ENCODE measurements at places on chromosomes 2 and 18.
A peak's percentile ranks its signal among the peaks of the same experiment; 100 is the strongest.

- DNase-seq: no peak
Observed at GRCh38 chr2:221568299-221568698, 3.8 kb downstream of the EPHA4 start.

DNA sequence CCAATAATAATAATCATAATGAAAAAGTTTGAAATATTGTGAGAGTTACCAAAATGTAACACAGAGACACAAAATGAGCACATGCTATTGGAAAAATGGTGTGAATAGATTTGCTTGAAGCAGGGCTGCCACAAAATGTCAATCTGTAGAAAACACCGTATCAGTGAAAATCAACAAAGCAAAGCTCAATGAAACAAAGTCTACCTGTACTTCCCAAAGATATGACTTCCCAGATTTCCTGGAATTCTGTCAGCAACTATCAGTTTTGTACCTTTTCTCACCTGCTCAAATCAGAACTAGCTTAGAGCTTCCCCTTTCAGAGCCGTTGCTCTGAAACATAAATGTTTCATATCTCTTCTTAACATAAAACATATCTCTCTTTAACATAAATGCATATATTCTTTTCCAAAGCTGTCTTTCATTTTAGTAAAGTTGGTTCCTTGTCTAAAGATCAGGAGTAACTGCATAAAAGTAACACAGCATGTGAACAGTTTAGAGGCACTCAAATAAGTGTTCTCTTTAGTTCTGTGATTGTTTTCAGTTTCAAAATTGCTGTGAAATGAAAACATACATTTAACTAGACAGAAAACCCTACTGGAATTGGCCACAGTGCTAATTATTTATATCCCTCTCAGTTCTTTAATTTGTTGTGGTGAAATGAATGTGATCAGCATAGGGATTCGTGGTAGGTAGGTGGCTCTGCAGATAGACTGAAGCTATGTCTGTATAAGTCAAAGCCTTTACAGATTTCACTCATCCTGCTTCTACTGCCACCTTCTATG, 262.5 kb downstream of the KCNJ3 start:
- DNase-seq: no peak

DNA sequence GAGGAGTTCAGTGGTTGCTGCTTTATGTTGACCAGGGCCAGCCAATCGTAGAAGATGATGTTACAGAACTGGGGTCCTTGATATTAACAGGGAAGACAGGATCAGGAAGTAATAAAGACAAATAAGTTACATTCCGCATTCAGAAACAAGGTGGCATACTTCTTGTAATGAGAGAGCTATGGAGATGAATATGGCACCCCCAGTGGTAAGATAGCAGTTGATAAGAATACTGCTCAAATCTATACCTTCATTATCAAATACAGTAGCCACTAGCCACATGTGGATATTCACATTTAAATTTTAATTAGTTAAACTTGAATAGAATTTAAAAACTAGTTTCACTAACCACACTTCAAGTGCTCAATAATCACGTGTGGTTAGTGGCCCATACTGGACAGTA, 290.4 kb upstream of the RBMS1 start:
- no peak for DNase-seq

GRCh38 chr18:79939096-79939495, 12.4 kb downstream of the SLC66A2 start:
- no peak for DNase-seq

GRCh38 chr2:232659359-232659758, 26.0 kb downstream of the EFHD1 start:
- DNase-seq: no peak

- DNase-seq: no peak
Observed at GRCh38 chr2:156319811-156320485, 12.6 kb downstream of the NR4A2 start.

DNA sequence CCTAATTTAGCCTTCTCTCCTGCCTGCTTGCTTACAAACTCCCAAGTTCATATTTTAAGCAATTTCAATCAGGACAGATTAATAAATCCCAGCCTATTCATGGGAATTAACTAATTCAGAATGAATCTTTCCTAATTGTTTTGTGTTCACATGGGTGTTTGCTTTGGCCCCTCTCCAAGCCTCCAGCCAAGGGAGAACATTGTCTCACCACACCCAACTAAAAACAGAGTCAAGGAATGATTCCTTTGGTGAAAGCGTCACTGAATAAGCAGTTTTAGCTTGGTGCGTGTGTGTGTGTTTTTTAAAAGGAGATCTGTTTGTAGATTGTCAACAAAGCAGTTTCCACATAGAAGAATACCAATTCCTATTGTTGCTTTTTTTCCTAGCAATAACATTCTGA, 43.0 kb upstream of the DSG1 start:
- peak; percentile 18 for DNase-seq

DNA sequence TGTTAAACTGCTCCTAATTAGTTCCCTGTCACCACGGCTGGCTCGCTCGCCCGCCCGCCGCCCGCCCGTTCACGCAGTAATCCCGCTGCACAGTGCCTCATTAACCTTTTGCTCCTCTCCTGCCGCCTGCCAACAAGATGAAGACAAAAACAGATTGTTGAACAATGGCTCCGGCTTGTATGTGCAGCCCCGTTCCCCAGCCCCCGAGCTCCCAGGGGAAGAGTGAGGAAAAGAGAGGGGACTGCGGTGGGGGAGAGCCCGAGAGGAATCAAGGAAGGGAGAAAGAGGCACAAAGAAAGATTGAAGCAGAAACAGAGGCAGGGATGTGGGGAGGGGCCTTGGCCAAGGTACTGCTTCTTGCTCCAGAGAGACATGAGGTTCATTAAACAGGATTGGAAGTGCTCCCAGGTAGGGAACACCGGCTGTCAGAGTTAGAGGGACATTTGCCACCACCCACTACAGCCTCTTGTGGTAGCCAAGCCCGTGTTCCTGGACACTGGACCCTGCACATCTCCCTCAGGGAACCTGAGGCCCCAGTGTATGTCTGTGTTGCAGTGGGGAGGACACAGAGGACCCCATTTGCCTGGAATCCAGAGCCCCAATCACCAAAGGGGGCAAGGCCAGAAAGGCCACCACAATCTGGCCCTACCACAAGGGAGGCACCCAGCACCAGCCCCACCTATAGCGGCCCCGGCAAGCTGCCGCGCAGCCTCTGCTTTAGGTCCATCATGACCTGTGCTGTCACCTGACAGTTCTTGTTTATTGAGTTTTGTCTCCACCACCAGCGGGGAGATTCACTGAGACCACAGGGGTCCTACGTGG, 38.1 kb downstream of the EMX1 start:
- no peak for DNase-seq

DNA sequence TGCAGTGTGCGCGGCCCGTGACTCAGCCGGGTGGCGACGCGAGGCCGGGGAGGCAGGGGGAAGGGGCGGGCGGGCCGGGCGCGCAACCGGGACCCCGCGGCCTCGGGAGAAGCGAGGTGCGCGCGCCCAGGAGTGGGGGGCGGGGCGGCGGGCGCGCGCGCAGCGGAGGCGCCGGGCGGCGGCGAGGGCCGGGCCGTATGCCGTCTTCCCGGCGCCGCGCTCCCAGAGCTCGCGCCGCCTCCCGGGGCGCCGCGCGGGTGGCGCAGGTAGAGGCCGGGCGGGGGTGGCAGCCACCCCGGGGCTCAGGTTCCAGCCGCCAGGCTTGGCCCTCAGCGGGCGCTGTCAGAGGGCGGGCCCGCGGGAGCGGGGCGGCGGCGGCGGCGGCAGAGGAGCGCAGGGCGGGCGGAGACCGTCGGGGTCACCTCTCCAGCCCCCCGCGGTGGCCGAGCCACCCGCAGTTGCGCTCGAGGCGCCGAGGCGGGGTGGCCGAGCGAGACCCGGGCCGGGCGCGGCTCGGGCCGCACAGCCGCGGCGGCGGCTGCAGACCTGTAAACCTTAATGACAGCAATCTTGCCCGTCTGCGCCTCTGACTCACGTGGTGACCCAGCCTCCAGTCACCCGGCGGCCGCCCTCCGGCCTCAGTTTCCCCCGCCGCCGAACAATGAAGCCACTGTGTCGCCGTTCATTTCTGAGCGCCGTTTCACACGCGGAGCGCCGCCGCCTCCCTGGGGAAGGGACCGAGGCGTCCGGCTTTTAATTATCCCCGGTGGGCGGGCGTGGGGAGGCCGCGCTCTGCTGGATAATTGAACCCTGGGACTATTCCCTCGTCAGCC, 25.3 kb upstream of the SMAD7 start:
- no peak for DNase-seq

DNA sequence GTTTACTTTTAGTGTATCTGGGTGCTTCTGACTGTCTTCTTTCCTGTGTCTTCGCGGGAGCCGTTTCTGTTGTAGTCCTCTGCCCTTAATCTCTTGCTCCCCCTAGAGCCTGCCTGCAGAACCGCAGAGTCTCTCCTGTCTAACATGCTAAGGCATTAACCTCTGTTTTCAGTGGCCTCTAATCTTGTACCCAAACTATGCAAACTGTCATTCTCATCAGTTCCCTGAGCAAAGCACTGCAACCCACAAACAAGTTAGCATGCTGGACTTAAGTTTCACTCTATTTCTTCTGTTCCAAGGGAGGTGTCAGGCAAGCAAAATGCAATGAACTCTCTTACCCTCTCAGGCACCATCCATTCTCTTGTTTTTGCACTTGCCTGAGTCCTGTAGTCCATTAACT, 138.4 kb downstream of the OTX1 start:
- no peak for DNase-seq

GRCh38 chr18:23155537-23155936, 20.3 kb downstream of the CABLES1 start:
- no peak for DNase-seq

DNA sequence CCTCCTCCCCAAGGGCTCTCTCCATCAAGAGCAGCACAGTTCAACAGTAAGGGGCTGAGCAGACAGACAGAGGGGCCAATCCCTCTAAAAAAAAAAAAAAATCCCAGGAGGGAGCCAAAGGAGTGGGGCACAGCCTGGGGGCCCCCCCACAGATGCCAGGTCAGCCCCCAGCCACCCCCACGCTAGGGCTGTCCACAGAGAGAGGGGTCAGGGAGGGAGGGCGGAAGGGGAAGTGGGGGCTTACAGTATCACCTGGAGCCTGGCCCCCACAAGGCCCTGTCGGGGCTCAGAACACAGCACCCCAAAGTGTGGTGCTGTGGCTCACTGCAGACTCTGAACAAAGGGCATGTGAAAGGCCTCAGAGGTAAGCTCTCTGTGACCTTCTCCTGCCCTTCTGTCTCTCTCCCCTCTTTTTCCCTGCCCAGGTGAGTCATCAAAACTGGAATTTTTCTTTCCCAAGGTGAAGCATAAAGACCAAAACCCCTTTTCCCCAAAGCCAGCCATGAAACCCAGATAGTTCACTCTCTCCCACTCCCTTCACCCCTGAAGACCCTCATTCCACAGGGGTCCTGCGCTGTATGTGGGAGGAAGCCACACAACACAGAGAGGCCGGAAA, 13.9 kb downstream of the BIN1 start:
- DNase-seq: no peak

DNA sequence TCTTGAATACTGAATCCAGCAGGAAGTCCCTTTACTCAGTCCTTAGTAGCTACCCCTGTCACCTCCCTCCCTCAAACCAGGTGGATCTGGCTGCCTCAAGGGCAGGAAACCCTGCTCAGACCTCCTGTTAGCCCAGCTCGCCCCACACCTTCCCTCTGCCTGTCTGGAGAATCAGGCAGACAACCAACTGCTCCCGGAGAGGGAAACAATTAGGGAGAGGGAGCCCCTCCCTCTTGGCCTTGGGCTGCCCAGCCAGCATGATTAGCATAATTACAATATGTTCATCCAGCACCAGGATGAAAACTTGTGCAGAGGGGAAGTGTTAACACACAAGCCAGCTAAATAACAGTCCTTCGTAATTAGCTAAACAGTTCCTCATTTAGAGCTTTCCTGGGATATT, 185.5 kb downstream of the C1D start:
- no peak for DNase-seq

GRCh38 chr2:74534411-74534810, 4.7 kb downstream of the HTRA2 start:
- no peak for DNase-seq

DNA sequence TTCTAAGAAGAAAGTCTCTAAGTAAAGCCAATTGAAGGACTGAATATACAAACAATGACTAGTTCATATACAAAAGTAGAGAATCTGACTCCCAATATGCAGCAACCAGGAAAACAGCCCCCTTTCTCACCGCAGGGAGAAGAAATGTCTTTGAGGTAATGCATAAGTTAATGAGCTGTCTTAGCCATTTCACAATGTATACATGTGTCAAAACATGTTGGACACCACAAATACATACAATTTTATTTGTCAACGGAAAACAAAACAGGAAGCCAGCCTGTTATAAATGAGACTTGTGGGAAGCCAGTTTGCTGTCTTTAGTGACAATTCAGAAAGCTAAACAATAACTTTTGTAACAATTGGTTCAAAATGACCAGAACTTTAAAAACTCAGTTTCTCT, 389.2 kb downstream of the CBLN2 start:
- DNase-seq: no peak

GRCh38 chr2:237612527-237613357, 14.6 kb upstream of the LRRFIP1 start:
- DNase-seq: no peak

GRCh38 chr18:275486-275885, 7.6 kb upstream of the THOC1 start:
- DNase-seq: no peak

DNA sequence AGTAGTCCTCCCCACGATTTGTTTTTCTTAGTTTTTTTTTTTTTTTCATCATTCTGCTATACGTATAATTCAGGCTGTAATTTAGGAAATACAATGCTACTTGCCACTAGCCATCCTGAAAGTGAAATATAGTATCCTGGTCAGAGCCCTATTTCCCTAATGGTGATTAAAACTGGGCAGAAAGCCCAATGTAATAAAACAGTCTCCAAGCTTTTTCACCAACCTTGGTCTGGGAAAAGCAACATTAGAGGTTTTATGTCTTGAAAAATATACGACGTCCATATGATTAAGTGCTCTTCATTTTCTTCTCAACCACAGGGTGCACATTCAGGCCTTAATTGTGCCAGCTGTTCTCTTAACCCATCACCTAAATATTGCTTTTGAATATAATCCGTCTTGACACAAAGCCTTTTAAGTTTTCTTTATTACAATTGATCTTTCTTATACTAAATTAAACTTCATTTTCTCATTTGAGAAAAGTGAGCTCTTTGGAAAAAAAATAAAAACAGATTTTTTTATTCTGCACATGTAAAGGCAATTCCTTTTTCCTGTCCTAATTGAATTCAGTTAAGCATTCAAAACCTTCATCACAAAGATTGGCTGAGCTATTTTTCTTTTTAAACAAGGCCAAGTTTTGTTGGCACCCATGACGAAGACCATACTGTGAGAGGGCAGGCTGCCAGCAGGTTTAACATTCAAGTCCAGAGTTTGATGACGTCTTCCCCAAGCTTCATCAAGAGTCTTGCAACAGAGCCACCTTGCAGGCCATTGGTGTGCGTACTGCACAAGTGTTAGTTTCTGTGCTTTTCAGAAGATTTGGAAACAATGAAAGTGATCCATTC, 52.7 kb downstream of the MAP2 start:
- DNase-seq: peak; percentile 45
